ENCODE measurements at places on chromosomes 4 and X.

DNA sequence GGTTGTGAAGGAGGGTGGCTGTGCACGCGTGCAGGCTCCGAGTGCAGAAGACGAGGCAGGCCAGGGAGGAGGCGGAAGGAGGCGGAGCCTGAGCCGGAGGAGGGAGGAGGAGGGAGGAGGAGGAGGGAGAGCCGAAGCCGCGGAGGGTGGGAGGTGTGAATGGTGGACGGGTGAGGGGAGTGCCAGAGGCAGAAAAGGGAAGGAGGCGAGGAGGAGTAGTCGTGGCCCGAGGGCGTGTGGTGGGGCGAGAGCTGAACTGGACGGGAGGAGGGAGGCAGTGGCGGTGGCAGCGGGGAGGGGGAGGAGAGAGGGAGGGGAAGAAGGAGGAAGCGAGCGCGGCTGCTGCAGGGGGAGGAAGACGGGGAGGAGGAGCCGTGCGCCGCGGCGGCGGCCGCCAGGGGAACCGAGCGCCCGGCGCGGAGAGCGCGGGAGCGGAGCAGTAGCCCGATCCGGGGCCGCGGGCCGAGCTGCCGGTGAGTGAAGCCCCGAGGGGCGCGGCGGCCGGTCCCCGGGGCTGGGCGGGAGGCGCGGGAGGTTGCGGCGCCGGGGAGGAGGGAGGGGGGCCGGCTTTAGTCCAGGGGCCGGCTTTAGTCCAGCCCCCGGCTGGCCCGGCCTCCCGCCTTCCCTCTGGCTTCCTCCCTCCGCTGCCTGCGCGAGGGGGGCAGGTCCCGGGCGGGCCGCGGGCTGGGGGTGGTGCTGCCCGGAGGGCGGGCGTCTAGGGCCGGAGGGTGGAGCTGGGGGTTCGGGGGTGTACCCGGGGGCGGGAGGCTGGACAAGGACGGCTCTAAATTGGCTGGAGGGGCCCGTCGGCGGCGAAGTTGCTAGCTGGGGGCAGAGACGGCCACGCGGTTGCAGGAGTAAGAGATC is at the start of gene TMEM164:
TMEM164 (plus strand) TSS at position 815 of the 867 bp plus-strand sequence. CDS start 661 bp downstream, outside the sequence.
- peak; percentile 79 for DNase-seq

DNA sequence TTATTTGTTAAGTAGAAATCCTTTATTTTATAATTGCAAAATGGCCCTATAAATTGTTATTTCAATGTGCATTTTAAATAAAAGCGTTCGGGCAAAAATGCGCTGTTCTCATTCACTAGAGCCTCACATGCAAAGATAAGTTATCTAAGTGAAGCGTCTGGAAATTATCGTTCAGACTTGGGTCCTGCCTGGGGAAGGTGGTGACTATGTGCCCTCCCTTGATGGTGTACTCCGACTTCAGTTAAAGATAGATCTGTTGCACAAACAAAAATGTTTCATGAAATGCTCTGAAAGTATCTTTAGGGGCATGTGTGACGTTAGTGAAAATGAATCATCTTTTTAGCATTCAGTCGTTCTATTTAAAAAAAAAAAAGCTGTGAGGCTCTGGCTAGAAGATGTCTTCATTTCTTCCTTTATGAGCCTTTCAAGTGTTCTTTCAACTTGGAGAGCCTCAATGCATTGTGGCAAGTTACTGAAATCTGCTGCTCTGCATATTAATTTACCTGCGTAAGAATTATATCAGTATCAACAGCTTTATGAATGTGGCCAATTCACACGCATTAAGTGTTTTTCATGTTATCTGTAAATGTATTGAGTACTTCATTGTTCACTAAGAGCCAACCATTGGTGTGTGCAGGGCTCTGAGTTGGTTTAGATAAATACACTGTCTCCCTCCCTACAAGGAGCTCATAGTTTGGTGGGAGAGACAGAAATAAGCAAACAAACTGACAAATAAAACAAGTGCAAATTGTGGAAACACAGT is 83.0 kb downstream of the AFF1 start:
- no peak for DNase-seq

GRCh38 chr4:25938787-25939186 is 24.8 kb downstream of the SMIM20 start:
- no peak for DNase-seq

GRCh38 chr4:30535255-30535654 is 184.9 kb upstream of the PCDH7 start:
- DNase-seq: no peak
